ENCODE measurements at places on chromosomes 2 and 18. TPM values are rescaled to one million over a fixed set of nuclear protein-coding genes. Genes with fewer than 3 reads are reported as not detected.

PARD6G gene
- 3.5 TPM for total RNA-seq

SNED1 gene
- 72.1 TPM for total RNA-seq

ANO7 gene
- 0.20 TPM for total RNA-seq

CD226 gene
- 106 TPM for total RNA-seq

KCNK3 gene
- total RNA-seq: not detected

CFC1 gene
- not detected for total RNA-seq

CAPN13 gene
- total RNA-seq: not detected

SEMA4F gene
- total RNA-seq: 11.1 TPM

TRIM54 gene
- total RNA-seq: not detected

RESP18 gene
- total RNA-seq: not detected

ADAM23 gene
- 16.4 TPM for total RNA-seq

C2orf80 gene
- total RNA-seq: not detected

CCDC102B gene
- total RNA-seq: 5.0 TPM

CELF4 gene
- total RNA-seq: not detected

GLI2 gene
- not detected for total RNA-seq

DLX2 gene
- not detected for total RNA-seq

DAPL1 gene
- total RNA-seq: not detected

KIDINS220 gene
- total RNA-seq: 44.5 TPM

GPR55 gene
- total RNA-seq: 8.3 TPM

ANKRD30B gene
- total RNA-seq: not detected

CHAC2 gene
- 0.76 TPM for total RNA-seq
